T-cell (primary cell): ENCODE measurements at places on chromosomes 11 and 22. TPM values are rescaled to one million over a fixed set of nuclear protein-coding genes. Genes with fewer than 3 reads are reported as not detected.

Gene CD3E
- total RNA-seq, result 659 TPM

Gene TBX10
- not detected for total RNA-seq

Gene ACRV1
- total RNA-seq, result not detected

GRCh38 chr11:47393163-47394049 is 15.0 kb upstream of the SLC39A13 start:
- no peak for DNase-seq

Gene FADS2
- total RNA-seq, result 1.9 TPM

DNA sequence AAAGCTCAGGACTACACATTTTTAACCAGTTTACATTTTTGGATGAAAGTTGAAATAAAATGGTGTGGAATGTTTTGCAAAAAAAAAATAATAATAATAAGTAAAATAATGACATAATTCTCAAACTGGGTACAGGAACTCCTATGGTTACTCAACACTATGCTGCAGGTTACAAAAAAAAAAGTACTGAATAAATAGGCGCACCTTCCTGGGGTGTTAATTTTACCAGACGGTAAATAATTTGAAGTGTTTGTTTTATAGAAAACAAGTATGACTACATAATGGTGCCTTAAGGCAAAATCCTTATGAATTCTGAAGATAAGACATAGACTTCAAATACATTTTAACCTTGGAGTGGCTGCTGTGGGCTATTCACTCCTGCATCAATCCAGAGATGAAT is 76.5 kb downstream of the RELT start:
- DNase-seq, result no peak

GRCh38 chr11:43532041-43532440 is 148.5 kb upstream of the HSD17B12 start:
- no peak for DNase-seq

DNA sequence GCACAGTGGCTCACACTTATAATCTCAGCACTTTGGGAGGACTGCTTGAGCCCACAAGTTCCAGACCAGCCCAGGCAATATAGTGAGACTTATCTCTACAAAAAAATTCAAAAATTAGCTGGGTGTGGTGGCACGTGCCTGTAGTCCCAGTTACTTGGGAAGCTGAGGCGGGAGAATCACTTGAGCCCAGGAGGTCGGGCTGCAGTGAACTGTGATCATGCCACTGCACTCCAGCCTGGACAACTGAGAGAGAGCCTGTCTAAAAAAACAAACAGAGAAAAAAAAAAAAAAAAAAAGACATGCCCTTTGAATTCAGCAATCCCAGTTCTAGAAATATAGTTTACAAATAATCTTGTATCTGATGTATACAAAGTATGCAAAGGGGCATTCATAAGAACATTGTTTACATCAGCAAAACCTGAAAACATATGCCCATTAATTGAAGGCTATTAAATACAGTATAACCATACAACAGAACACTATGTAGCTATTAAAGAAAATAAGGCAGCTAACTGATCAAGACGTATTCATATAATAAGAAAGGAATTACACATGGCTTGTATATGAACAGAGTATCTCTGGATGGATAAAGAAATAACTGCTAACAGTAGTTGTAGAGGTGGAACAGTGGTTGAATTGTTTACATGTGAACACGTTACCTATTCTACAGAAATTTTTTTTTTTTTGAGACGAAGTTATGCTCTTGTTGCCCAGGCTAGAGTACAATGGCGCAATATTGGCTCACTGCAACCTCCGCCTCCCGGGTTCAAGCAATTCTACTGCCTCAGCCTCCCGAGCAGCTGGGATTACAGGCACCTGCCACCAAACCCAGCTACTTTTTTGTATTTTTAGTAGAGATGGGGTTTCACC is 35.7 kb downstream of the CELF1 start:
- no peak for DNase-seq

- no peak for DNase-seq
These were observed 12.3 kb downstream of the GLB1L3 start for GRCh38 chr11:134288486-134288885.

- DNase-seq, result no peak
These were observed 4.3 kb downstream of the VSIG10L2 start for GRCh38 chr11:125950178-125950490.
